ENCODE measurements at places on chromosomes 1 and 21.

DNA sequence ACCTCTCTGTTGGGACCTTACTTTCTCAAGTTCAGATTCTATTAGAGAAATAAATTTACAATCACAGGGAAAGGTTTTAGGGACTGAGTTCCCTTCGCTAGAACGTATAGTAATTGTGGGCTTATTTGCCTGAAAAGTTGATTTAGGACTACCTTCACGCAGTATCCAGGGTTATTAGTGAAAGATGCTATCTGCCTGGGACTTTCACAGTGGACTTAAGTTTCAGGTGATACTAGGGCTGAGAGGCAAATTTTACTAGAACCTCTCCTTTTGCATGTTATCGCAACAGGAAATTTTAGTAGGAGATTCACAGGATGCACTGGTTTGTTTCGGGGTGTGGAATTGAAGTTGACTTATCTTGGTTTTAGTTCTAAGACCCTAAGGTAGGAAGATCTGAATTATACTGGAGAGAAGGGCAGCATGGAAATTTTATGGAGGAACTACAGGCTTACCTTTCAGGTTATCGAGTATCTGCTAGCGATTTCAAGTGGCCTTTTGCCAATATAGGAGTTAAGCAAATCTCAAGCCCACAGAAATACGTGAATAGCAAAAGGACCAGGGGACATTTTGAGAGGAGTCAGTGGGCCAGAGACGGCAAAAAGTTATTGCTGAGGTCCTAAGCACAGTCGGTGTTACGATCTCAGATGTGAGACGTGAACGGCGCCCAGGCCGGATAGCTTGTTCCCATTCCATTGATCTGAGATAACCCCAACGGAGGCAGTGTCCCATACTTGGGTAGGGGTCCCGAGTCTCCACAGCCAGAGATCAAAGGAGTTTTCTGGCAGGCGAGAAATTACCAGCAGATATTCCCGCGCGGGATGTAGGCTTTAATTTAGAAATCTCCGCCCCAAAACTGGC lies 723 bp upstream of the GNAI3 start:
- no peak for DNase-seq

GRCh38 chr1:181251713-181252075 lies 163.2 kb downstream of the IER5 start:
- DNase-seq = no peak

DNA sequence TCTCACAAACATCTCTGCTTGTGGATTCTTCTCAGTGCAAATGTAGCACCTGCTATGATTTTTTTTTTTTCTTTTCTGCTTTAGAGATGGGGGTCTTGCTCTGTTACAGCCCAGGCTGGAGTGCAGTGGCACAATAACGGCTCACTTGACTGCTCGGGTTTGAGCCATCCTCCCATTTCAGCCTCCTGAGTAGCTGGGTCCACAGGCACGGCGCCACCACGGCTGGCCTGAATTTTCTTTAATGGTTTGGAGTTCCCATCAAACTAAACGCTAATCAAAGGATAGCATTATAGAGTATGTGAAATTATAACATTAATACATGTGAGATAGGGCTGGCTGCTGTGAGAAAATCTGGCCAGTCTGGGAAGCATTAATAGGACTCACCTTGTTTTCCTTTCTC lies 7.2 kb upstream of the PTGER3 start:
- DNase-seq = no peak

GRCh38 chr1:91651661-91652071 lies 151.0 kb downstream of the CDC7 start:
- no peak for DNase-seq

DNA sequence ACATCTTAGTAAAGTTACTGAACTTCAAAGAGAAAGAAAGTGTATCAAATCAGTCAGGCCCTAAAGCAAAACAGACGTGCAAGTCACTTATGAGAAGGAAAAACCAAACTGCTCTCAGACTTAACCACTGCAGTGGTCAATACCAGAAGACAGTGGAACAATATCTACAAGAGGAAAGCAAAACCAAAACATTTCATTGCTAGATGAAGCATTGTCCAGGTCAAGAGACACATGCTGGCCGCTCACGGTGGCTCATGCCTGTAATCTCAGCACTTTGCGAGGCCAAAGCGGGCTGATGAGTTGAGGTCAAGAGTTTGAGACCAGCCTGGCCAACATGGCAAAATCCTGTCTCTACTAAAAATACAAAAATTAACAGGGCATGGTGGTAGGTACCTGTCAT lies 82.0 kb upstream of the MROH9 start:
- DNase-seq = no peak

DNA sequence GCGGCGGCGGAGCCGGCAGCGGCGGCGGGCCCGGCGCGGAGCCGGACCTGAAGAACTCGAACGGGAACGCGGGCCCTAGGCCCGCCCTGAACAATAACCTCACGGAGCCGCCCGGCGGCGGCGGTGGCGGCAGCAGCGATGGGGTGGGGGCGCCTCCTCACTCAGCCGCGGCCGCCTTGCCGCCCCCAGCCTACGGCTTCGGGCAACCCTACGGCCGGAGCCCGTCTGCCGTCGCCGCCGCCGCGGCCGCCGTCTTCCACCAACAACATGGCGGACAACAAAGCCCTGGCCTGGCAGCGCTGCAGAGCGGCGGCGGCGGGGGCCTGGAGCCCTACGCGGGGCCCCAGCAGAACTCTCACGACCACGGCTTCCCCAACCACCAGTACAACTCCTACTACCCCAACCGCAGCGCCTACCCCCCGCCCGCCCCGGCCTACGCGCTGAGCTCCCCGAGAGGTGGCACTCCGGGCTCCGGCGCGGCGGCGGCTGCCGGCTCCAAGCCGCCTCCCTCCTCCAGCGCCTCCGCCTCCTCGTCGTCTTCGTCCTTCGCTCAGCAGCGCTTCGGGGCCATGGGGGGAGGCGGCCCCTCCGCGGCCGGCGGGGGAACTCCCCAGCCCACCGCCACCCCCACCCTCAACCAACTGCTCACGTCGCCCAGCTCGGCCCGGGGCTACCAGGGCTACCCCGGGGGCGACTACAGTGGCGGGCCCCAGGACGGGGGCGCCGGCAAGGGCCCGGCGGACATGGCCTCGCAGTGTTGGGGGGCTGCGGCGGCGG lies 1.0 kb downstream of the ARID1A start:
- DNase-seq = no peak

- DNase-seq = no peak
These were observed 11.4 kb downstream of the FAM229A start for GRCh38 chr1:32350785-32351398.

- DNase-seq = no peak
These were observed 481.4 kb downstream of the PLA2G4A start for GRCh38 chr1:187310038-187310631.

GRCh38 chr1:193281894-193282293 lies 95.5 kb upstream of the B3GALT2 start:
- DNase-seq = no peak

- DNase-seq = no peak
These were observed 19.8 kb upstream of the UBXN10 start for GRCh38 chr1:20166051-20166450.

- DNase-seq = no peak
These were observed 41.6 kb downstream of the PARP1 start for GRCh38 chr1:226366290-226366689.

GRCh38 chr1:196259316-196259715 lies 348.9 kb downstream of the KCNT2 start:
- DNase-seq = no peak

DNA sequence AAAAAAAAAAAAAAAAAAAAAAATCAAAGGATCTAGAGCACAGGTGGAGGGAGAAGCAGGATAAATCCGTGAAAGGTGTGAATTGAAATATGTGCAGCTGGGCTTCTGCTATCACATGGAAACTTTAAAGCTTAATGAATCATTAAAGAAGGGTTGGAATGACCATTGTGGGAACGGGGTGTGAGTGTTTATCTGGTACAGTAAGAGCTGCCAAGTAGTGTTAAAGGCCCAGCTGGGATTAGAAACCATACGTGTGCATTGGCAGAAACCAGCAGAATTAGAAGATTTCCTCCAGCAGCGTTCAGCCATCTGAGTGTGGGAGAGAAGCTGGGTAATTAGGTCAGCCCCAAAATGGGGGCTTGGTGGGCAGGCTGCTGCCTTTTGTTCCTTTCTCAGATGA lies 13.5 kb downstream of the FALEC start:
- DNase-seq = no peak

DNA sequence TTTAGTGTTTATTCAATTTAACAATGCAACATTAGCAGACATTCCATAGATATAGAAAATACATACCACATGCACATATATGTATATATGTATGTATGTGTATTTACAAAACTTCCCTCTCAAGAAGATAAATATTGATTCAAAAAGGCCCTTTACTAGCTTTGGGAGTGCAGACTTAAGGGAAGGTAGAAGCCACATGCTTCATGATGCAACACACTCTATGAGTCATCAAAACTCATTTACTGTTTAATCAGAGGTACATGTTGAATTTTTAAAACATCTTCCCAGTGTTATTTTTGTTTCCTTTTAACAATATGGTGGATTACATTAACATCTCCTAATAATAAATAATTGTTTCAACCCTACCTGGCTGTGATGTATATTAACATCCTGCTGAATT lies 61.4 kb upstream of the KIRREL1 start:
- DNase-seq = no peak

- no peak for DNase-seq
These were observed 15.4 kb upstream of the SLC5A9 start for GRCh38 chr1:48207131-48207530.

DNA sequence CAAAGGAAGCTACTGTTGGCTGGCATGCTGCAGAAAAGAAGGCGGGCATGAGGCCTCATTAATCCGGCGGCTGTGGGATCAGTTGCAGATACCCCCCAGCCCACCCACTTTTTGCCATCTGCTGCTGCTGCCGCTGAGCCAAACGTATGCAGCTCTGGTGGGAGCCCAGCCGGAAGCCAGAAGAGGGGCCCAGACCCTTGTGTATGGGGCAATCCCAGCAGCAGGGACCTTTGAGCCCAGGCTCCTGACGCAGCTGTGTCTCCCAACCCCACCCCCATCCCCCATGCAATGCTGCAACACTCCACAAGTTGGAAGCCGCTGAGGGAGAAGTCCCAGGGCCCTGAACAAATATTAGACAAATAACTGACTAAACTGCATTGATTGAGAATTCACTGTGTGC lies 106.0 kb downstream of the ELAVL4 start:
- DNase-seq = no peak

DNA sequence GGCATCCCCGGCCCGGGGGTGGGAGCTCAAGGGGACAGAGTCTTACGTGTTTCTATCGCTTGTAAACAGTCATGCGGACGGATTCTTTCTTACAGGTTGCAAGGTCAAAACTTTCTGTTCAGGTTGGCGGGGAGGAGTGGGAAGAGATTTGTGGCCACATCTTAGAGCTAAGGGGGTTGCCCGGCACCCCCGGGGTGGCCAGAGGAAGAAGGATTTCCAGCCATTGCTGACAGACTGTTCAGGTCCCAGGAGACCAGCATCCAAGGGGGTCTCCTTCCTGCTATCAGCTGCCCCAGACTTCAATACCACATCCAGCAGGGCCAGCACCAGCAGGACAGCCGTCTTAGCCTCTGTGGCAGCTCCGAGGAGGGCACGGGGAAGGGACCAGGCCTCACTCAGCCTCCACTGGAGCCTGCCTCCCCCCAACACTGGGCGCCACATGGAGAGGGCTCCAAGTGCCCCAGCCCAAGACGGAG lies 52.0 kb downstream of the KIF21B start:
- no peak for DNase-seq

GRCh38 chr1:9004031-9004699 lies 22.1 kb downstream of the SLC2A7 start:
- no peak for DNase-seq

GRCh38 chr1:200150721-200151120 lies 123.2 kb downstream of the NR5A2 start:
- no peak for DNase-seq

GRCh38 chr21:39913706-39914305 lies 46.6 kb downstream of the PCP4 start:
- no peak for DNase-seq

GRCh38 chr21:14259747-14260146 lies 43.8 kb downstream of the RBM11 start:
- DNase-seq = no peak

GRCh38 chr1:218851586-218851985 lies 322.1 kb upstream of the LYPLAL1 start:
- no peak for DNase-seq

DNA sequence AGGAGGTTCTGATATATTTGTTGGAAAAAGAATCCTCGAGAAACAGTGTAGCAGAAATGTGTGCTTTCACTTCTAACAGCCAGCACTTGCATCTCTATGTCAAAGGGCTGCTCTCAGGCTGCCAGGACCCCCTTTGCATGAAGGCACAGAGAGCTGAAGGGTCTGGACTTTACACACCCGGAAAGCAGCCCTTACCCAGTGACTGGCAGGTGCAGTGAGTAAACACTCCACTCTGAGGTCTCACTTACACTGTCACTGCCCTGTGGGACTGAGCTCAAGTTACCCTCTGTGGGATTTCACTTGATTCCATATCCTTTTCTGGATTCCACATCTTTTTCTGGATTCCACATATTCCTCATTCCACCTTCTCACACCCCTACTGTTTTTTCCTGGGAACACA lies 40.8 kb upstream of the PPP2R5A start:
- no peak for DNase-seq

- no peak for DNase-seq
These were observed 134.7 kb downstream of the ST6GALNAC3 start for GRCh38 chr1:76209238-76209637.

GRCh38 chr1:193846411-193846810 lies 660.0 kb upstream of the B3GALT2 start:
- no peak for DNase-seq

DNA sequence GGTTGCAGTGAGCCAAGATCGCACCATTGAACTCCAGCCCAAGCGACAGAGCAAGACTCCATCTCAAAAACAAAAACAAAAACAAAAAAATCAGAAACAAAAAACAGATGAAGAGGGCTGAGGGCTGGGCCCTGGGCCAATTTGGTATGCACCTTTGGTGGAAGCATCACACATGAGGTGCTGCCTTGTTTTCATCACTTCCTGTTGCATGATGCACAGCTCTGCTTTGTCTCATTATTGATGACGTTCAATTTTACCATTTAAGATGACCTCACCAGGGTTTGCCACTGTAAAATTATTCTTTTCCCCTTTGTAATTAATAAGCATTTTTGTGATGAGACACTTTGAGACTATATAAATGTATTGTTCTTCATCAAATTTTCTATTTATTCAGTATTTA lies 9.8 kb upstream of the IFNAR2 start:
- no peak for DNase-seq

DNA sequence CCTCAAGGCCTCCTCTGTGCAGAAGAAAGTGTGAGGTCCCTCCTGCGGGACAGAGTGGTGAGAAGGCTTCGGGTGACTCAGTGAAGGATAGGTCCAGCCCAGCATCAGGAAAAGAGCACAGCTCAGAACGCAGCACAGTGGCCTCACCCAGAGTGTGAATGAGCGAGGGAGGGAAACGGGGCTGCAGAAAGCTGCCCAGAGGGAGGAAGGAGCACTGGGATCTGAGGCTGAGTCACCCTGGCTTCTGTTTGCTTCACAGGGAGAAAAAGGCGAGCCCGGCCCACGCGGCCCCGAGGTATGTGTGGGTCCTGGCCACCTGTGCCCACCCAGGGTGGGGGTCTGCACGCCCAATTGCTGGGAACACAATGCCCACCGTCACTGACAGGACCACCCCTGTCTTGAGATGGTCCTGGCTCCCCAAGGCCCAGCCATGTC lies 24.3 kb downstream of the COL6A2 start:
- DNase-seq = no peak

GRCh38 chr1:181516706-181517105 lies 33.4 kb downstream of the CACNA1E start:
- DNase-seq = no peak

- no peak for DNase-seq
These were observed 1.3 kb downstream of the SRSF10 start for GRCh38 chr1:23978805-23979204.

- DNase-seq = no peak
These were observed 12.8 kb downstream of the CADM3 start for GRCh38 chr1:159184201-159184600.
